ENCODE measurements at places on chromosomes 2 and 18.

- no peak for DNase-seq
Measured at GRCh38 chr2:19251554-19251953, 106.9 kb downstream of the OSR1 start.

GRCh38 chr18:77062518-77063003 lies 70.0 kb downstream of the MBP start:
- DNase-seq, result no peak

- DNase-seq, result peak; percentile 75
Measured at GRCh38 chr2:206084870-206085741, 868 bp downstream of the INO80D start.

GRCh38 chr2:95017071-95017501 lies 8.4 kb upstream of the MAL start:
- DNase-seq, result no peak

DNA sequence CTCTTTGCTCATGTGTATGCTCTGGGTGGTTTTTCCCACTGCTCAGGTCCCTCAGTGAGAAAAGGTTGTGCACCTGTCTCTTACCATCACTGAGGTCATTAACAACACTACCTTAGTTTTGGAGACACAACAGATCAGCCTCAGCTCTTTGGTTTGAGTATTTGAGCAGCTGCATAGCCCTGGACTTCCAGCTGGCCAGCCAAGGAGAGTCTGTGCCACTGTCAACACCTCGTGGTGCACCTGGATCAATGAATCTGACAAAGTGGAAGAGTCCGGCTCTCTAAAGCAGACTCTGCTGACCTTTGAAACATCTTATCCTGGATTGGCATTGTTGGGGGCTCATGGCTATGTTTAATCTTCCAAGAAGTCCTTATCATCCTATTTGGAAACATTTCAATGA lies 30.0 kb downstream of the SERPINB8 start:
- DNase-seq, result no peak

DNA sequence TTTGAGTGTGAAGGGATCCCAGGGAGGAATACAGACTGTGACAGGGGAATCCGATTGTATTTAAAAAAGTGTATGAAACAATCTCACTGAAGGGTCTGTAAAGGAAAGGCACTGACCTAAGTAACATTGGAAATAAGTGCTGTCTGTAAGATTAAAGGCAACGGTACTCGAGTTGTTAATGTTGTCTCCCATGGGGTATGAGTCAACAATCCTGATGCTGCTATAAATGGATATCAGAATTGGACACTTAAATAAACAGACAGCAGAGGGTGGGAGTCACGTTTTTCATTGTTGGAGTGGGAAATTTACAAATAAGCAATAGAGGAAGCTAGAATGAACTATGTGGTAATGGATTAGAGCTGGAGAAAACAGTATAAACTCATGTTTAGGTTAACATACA lies 452.4 kb upstream of the RGPD4 start:
- no peak for DNase-seq

DNA sequence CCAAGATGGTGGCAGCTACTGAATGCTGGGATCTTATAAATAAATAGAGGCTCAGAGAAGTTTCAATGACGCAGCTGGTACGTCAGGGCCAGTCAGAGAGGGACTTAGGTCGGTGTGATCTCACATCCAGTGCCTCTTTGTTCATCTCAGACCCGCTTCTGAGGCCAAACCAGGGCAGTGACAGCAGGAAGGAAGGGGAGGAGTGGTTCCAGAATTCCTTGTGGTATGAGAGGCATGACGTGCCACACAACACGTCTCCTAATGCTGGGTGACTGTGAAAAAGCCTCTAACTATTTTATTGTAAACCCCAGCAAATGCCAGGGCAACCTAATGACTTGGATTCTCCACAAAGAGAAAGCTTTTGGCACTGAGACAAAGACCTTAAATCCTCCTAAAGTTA lies 423.3 kb downstream of the LPIN1 start:
- DNase-seq, result no peak

DNA sequence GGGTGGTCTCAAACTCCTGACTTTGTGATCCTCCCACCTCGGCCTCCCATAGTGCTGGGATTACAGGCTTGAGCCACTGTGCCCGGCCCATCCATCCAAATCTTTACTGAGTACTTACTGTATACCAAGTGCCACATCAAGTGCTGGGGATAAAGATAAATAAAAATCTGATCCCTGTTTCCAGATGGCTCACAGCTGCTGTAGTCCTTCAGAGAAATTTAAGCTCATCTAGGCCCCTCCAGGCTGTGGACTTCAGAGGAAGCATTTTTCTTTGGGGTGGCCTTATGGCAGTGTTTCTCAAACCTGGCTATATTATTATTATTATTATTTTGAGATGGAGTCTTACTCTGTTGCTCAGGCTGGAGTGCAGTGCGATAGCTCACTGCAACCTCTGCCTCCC lies 33.7 kb upstream of the GTF2A1L start:
- no peak for DNase-seq

GRCh38 chr2:173298536-173299097 lies 56.1 kb upstream of the CDCA7 start:
- DNase-seq, result peak; percentile 3

- DNase-seq, result no peak
Measured at GRCh38 chr2:124382067-124382618, 357.1 kb downstream of the CNTNAP5 start.

GRCh38 chr2:158797963-158798700 lies 3.0 kb downstream of the DAPL1 start:
- DNase-seq, result no peak

DNA sequence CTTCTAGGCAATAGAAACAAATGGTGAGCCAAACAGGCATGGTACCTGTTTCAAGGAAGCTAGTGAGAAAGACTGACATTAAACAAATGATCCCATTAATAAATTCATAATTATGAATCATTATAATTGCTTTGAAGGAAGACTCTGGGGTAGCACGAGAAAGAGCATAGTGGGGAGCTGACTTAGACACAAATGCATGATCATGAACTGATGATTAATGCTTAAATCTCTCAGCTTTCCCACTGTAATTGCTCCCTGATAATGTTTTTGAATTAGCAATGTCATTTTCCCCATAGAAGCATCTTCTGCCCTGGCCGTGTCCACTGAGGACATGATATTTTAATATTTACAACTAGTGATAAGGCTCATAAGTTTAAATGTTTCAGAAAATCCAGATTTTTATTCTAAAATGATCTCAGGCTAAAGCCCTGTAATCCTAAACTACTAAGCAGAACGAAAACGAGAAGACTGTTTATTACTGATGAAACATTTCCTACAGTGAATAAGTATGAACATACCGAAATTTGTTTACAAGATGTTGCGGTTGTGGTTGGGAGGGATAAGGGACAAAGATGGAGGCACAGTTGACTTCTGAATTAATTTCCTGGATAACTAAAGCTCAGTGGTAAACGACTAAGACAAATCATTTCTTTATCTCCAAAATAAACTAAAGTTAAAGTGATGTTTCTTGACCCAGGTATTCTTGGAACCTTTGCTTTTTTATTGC lies 47.3 kb upstream of the TACR1 start:
- no peak for DNase-seq

DNA sequence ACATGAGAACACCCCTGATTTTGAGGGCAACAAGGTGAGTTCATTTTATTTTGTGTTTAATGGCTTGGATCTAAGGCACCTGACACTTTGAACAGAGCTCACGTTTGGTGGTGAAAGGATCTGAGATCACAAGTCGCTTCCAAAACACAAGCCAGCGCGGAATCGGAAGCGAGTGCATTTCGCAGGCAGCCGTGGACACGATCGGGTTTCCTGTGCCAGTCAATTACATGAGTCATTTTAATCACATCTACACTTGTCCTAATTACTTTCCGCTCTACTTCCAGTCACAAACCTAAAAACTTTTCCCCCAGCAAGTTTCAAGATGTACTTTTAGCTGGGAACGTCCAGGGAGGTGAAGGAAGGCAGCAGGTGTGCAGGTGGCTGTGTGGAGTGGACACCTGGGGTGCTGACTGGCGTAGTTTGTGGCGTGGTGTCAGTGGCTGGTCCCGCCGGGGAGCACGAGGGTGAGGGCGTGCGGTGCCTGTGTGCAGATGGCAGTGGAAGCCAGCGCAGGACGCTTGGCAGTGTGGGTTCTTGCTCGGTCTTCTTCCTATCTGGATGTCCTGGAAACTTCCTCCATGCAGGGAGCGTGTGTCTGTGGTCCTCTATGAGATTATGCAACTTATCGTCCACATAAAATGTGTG lies 75.6 kb downstream of the DCDC2C start:
- DNase-seq, result no peak

DNA sequence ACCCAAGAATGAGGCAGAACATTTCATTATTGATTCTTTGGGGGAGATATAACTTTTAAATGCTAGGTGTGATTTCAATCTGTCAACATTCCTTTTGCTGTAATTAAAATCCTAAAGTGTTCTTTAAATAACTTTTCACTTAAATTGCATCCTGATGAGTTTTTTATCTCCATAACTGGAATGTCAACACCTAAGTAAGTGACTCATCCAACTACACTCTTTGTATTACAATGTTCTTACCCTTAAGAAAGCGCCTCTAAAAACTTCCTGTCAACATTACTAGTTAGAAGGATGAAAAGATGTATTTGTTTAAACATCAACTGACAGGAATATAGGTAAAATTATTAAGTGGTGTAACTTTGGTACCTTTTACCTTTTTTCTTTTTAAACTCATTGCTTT lies 1657.0 kb downstream of the LRP1B start:
- no peak for DNase-seq

- no peak for DNase-seq
Measured at GRCh38 chr18:59469463-59470180, 110.6 kb upstream of the LMAN1 start.

GRCh38 chr2:44269831-44270230 lies 5.4 kb upstream of the SLC3A1 start:
- DNase-seq, result no peak

- no peak for DNase-seq
Measured at GRCh38 chr18:63224630-63225029, 94.9 kb downstream of the BCL2 start.

- DNase-seq, result no peak
Measured at GRCh38 chr2:216370961-216371712, 1.1 kb downstream of the MARCHF4 start.

GRCh38 chr2:12536976-12537375 lies 179.8 kb upstream of the TRIB2 start:
- no peak for DNase-seq

- DNase-seq, result peak; percentile 87
Measured at GRCh38 chr18:5238371-5238976, 41.4 kb upstream of the AKAIN1 start.

- no peak for DNase-seq
Measured at GRCh38 chr2:158740621-158741020, 54.5 kb upstream of the DAPL1 start.

DNA sequence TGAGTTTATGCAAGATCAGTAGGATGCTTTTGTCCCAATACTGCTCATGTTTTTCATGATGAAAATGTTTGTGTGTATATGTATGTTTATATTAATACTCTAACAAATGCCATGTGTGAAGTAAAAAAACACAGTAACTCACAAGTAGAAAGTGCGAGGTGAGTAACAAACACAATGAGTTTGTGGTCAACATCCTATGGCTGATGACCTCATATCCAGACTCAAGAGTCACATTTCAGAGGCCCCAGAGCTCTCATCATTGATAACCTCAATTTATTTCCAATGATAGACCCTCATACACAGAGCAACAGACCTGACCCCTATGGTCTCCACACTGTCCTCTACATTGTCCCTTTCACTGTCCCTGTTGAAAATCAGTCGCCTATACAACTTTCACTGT lies 34.5 kb downstream of the ZNF519 start:
- DNase-seq, result no peak

GRCh38 chr2:59786684-59787083 lies 766.8 kb downstream of the BCL11A start:
- DNase-seq, result no peak

DNA sequence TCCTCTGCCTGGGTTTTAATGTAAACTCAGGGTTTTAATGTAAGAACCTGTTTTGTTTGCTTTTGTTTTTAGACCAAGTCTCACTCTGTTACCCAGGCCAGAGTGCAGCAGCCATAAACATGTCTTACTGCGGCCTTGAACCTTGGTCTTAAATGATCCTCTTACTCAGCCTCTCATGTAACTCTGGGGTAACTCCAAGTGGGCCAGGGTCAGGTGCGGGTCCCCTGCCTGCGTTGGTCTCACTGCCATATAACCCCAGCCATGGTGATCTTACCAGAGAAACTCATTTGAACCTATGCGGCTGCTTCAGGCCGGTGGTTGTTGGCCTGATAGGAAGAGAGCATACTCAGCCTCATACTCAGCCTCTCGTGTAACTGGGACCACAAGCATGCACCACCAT lies 89.3 kb downstream of the AGAP1 start:
- no peak for DNase-seq

DNA sequence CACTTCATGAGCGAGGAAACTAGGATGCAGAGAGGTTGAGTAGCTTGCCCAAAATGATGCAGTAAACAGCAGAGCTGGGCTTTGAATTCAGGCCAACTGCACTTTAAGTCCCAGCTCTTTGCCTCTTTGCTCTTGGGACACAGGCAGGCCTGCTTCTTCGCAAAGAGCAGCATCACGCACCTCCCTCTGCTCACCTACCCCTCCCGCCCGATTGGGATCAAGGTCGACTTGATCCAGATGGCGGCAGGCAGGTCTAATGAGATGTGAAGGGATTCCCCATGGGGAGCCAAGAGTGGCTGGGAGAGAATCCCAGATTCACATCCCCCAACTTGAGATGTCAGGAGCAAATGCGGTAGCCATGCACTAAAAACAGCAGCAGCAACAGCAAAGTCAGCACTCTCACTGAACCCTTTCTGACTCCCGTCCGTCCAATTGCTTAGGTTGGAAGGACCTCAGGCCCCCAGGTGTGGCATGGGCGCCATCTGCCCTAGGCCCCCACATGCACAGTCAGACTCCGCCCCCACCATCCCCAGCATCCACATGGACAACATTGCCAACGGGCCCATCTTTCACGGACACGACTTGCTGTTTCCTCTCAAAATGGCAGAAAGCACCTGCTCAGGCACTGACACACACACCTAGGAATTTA lies 84.3 kb upstream of the MAP4K4 start:
- DNase-seq, result no peak

- no peak for DNase-seq
Measured at GRCh38 chr2:24721470-24721869, 71.7 kb downstream of the PTRHD1 start.

DNA sequence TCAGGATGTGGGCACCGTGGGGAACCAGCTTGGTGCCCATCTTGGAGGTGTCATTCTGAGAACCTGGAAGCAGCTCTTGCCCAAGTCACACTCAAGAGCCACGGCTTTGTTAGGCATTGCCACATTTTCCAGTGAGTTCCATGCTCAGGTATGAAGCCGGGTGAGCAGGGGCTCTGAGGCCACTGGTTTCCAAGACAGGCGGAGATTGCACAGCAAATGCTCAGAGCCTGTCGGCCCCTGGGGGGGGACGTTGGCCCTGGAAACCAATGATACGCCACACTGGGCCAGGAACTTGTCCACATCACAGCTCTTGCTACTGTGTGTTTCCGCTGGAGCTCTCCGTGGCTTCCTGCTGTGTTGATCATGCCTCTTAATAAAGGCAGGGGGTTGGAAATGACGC lies 52.5 kb upstream of the SALL3 start:
- no peak for DNase-seq

DNA sequence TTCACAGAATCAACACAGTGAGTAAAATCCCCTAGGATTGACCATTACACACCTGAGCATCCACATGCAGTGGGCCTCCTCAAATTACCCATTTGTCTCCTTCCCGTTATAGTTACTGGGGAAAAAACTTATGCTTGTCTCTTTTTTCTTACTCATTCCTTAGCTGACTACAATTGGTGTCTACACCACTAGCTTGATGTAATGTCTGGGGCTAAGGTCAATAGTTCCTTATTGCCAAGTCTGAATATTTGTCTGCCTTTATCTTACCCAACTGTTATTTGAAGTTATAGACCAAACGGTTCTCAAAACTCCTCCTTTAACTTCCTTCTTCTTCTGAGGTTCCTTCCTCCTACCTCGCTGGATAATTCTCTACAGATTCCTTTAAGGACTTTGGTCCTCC lies 41.9 kb upstream of the TMEM17 start:
- DNase-seq, result no peak

Data from erythroblast (primary cell).